ENCODE measurements at places on chromosomes 7 and 10.

DNA sequence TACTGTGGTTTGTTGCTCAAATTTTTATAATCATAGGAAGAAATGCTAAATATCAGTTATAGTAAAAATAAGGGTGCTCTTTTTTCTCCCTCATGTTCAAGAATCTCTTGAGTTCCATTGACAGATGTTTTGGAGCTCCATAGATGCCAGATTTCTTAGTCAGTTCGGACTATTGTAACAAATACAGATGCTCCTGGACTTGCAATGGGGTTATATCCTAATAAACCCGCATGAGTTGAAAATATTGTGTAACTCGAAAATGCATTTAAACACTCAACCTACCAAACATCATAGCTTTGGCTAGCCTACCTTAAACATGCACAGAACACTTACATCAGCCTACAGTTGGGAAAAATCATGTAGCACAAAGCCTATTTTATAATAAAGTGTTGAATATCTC lies 100.7 kb upstream of the CSTF2T start:
- DNase-seq = no peak

DNA sequence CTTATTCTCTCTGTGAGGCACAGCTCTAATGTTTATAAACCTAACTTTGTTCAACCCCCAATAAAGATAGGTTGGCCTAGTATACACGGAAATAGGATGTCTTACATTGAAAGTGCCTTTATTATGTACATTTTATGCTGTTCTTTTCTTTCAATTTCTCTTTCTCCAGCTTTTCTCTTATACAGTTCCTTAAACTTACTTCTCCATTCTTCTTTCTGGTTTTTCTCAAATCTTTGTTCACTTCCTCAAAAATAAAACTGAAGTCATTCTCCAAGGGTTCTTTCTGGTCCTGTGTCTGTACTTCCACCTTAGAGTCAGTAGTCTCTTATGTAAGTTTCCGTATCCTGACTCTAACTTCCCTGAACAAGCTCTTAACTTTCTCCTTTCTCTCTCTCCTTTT lies 29.2 kb upstream of the NAMPT start:
- no peak for DNase-seq

DNA sequence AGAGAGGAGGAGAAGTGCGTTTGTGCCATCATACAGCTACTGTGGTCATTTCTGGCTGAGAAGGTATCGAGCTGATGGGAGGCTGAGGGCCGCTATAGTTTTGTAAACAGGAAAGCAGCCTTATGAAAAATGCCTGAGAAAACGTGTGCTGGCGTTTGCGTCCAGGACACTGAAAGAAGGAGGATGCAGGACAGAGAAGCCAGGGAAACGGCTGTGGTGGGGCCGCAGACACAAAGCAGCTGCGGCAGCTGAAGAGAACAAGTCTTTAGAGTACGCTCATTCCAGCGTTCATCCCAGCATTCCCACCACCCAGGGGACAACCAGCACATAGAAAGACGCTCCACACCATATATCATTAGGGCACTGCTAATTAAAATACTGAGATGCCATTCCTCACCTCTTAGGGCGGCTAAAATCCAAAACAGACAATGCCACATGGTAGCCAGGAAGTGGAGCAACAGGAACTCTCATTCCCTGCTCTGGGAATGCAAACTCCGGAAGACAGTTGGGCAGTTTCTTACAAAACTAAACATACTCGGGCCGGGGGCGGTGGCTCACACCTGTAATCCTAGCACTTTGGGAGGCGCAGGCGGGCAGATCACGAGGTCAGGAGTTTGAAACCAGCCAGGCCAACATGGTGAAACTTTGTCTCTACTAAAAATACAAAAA lies 18.4 kb downstream of the GNA12 start:
- no peak for DNase-seq

GRCh38 chr10:124532106-124532641 lies 70.6 kb downstream of the LHPP start:
- peak; percentile 24 for DNase-seq

- no peak for DNase-seq
These were observed 606.2 kb downstream of the LRMDA start for GRCh38 chr10:76037531-76038155.

DNA sequence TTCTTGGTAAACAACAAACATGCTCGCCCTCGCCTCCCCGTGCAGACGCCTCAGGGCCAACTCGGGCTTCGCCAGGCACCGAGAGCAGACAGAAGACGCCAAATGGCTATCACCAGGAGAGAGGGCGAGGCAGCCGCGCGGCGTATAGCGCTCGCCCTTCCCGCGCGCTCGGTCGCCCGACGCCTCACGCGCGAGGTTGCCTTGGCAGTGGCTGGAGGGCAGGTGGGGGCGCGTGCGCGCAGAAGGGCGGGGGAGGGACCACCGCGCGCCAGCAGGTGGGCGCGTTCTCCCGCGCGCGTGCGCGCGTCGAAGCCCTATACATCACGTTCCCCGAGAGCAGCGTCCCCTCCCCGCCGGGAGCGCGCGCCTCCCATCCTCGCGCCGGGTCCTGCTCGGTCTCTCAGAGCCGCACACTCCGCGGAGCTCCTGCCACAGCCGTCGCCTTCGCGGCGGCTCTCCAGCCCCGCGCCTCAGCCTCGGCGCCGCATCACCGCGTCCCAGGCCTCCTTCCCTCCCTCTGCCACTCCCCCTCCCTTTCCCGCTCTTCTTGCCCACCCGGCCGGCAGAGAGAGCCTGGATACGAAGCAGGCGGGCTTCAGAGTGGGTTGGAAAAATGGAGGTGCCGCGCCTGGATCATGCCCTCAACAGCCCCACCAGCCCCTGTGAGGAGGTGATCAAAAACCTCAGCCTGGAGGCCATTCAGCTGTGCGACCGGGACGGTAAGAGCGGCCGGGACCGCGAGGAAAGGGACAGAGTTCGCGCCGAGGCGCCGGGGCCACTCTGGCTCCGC lies at the start of gene PHYHIPL:
PHYHIPL (plus strand) TSS at position 403 of the 790 bp plus-strand sequence; CDS start at position 614, 211 bp downstream.
- DNase-seq = no peak

GRCh38 chr10:121865554-121865953 lies 62.3 kb downstream of the ATE1 start:
- no peak for DNase-seq

DNA sequence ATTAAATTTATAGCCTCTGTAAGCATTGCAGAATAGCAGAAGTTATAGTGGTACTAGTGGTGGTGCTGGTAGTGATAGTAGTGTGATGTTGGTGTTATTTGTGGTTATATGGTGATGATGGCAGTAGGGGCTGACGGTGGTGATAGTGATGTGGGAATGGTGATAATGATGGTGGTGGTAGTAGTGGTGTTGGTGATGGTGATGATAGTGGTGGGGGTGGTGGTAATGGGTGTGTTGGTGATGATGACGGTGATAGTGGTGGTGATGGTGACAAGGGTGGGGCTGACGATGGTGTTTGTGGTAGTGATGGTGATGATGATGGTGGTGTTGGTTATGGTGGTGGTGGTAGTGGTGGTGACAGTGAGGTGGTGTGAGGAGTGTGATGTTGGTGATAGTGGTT lies 54.4 kb upstream of the MGAM2 start:
- DNase-seq = no peak

DNA sequence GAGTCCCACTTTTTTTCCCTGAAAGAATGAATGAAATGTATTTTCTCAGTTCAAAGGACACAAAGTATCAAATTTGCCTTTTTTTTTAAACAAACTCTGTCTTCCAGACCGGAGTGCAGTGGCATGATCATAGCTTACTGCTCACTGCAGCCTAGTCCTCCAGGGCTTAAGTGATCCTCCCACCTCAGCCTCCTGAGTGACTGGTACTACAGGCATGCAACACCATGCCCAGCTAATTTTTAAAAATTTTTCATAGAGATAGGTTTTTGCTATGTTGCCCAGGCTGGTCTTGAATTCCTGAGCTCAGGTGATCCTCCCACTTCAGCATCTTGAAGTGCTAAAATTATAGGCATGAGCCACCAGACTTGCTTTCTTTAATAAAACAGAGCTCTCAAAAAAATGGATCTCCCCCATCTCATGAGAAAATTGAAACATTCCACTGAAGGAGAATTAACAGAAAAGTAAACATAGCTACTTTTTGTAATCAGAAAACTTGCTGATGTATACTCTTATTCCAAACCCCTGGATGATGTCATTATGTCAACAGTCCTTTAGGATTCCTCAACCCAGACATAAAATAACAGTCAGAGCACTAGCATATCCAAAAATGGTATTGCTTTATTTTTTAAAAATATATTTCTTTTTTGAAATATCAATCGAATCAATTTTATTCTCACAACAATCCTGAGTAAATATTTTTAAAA lies 12.3 kb upstream of the TRDMT1 start:
- no peak for DNase-seq

Data from transverse colon (tissue), 4 donors.